CD4-positive, alpha-beta T cell treated with Interleukin-10 for 1 hour (primary cell): ENCODE measurements at places on chromosomes 4 and X.

GRCh38 chr4:186780291-186781031, 56.8 kb upstream of the FAT1 start:
- no peak for DNase-seq

DNA sequence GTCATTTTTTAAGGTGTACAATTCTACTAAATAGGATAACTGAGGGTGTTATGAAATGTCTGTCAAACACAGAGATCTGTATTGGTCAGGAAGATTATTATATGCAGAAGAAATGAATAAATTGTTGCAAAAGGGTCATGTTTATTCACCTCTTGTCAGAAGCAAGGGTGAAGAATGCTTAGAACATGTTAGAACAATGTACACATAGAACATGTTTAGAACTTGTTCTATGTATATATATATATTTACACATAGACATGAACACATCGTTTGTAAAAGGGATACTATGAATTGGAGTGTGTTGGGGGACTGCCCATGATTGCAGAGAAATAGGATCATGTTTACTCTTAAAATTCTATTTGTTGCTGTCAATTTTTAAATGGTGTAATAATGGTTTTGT, 28.0 kb upstream of the TMEM150C start:
- no peak for DNase-seq

GRCh38 chr4:17347445-17347844, 164.4 kb downstream of the QDPR start:
- DNase-seq = peak; percentile 47

GRCh38 chrX:102654696-102655095, 3.4 kb downstream of the GPRASP1 start:
- DNase-seq = no peak

- no peak for DNase-seq
Measured at GRCh38 chrX:69815519-69815918, 199.6 kb downstream of the EDA start.

GRCh38 chr4:85815796-85816459, 341.0 kb downstream of the ARHGAP24 start:
- no peak for DNase-seq

DNA sequence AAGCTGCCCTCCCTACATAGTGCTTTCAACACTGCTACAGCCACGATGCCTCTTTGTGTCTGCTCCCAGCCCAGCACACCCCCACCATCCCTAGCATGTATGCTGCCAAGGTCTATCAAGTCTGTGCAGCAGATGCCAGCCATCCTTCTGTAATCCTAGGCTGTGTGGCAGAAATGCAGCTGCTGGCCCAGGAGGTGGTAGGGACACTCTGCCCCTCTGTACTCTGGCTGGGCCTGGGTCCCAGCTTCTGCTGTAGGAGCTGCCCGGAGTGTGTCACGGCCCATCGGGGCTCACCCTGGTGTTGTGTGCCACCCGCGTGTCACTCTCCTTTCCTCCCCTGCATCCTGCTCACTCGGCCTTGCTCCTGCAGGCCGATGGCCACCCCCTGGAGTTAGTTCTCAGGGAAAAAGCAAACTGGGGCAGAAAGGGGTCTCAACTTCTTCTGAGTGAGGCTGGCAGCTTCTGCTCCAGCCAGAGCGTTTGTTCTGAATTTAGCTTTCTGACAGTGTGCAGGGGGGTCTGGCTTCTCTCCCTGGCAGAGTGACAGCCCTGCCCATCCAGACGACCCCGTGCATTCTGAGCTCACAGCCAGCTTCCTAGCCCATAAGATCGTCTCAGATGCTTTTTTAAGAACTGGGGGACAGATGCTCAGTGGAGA, 22.7 kb downstream of the PSAPL1 start:
- DNase-seq = no peak

DNA sequence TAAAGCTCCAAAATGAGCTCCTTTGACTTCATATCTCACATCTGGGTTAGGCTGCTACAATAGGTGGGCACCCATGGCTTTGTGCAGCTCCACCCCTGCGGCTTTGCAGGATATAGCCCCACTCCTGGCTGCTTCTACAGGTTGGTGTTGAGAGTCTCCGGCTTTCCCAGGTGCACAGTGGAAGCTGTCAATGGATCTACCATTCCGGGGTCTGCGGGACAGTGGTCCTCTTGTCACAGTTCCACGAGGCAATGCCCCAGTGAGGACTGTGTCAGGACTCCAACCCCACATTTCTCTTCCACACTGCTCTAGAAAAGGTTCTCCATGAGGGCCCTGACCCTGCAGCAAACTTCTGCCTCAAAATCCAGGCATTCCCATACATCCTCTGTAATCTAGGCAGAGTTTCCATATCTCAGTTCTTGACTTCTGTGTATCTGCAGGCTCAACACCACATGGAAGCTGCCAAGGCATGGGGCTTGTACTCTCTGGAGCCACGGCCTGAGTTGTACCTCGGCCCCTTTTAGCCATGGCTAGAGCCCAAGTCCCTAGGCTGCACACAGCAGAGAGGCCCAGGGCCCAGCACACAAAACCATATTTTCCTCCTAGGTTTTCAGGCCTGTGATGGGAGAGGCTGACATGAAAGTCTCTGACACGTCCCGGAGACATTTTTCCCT, 342.8 kb downstream of the FAM47B start:
- DNase-seq = no peak

- DNase-seq = no peak
Measured at GRCh38 chrX:47232197-47232802, 509 bp upstream of the USP11 start.

- DNase-seq = no peak
Measured at GRCh38 chr4:26001413-26001812, 87.4 kb downstream of the SMIM20 start.

DNA sequence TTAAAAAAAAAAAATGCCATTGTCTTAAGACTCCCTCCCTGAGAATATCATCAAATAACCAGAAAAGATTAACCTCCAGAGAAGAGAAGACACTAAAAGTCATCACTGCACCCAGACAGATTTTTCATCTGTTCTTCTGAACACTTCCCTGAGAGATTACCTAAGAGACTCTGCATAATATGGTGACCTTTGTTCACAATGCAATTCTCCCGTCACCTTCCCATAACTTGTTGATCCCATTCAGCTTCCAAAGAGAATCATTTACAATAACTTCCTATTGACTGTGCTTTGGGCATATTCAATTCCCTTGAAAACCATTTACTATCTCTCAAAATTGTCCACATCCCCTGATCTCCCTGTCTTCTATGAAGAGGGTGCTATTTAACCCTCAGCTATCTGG, 85.1 kb upstream of the SMAD1 start:
- no peak for DNase-seq

DNA sequence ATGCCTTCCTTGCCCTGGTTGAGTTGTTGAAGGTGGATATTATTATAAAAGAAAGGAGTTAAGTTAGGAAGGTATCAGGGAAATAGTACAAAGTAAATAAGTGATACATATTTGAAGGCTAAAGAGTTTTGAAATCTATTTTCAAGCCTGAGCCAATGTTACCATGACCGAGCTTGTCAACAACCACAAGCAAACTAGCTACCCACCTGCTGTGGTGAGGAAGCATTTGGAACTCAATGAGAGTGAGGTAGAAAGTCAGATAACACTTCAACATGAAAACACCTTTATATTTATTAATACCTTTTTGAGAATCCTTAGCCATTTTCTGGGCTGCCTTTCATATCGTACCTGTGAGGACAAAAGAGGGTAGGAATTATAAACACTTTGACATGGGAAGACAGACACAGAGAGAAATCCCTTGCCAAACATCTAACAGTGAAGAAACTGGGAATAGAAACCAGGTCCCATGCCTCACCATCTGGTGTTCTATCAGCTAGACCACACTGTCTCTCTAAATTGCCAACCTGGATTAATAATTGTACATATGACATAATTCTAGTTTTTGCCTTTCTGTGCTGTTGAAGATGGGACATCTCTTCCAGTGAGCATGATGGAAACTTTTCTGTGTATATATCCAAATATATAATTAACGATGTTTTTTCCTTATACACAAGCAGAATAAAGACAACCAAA, 606.4 kb upstream of the NR3C2 start:
- DNase-seq = no peak

GRCh38 chr4:77010841-77011354, 61.3 kb downstream of the SEPTIN11 start:
- no peak for DNase-seq

DNA sequence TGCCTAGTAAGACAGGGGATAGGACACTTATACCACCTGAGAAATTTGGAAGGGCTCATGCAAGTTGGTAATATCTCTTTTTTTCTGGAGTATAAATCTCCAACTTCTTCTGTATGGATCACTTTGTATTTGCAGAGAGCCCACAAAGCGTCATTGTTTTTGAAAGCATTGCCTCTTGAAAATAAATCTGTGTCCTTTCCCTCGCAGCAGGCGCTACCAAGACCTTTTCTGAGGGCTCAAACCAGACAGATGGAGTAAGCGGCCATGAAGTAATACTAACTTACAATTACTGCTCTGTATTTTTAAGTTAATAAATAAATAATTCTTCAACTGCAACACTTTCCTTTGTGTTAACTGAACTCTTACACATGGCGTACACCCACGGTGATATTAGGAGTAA, 56.0 kb upstream of the FBXW7 start:
- DNase-seq = no peak

DNA sequence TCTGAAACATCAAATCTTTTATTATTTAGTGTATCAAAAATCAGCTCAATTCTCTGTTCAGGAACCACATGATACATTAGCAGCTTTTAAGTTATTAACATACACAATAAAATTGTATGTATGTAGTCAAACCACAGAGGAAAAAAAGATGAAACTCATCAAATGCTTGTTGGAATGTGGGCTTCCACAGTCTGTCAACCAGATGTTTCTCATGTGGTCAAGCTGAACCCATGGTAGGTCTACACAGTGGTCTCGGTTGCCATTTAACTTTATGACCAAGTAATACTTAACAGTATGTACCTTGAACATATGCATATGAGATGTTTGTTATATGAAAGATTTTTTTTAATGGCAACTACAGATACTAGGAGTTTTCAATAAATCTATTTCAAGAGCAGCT, 427.8 kb downstream of the IL15 start:
- no peak for DNase-seq

DNA sequence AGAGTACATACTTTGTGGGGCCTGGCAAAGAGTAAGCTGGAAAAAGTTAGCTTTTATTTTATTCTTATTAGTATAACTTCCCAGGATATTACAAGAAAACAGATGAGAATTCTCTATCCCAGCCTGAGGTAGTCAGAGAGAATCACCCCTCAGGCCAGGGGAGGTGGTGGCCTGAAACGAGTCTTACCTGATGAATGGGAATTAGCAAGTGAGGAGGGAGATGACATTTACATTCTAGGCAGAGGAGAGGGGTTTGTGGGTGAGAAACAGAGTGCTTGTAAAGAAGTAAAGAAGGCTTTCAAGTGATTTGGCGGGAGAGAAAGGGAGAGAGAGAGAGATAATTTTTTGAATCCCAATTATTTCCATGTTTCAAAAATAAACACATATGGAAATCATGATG, 39.3 kb upstream of the PDK3 start:
- DNase-seq = no peak

DNA sequence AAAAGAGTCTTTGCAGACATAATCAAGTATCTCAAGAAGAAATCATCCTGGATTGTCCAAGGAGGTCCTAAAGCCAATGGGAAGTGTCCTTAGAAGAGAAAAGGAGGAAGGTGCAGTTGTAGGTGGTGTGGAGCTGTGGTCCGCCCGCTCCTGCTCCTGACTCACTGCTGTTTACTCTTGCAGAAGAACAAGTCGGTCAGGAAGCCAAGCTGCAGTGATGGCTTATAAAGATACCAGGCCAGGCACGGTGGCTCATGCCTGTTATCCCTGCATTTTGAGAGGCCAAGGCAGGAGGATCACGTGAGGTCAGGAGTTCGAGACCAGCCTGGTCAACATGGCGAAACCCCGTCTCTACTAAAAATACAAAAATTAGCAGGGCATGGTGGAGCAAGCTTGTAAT, 66.4 kb upstream of the ATP6AP2 start:
- DNase-seq = no peak

DNA sequence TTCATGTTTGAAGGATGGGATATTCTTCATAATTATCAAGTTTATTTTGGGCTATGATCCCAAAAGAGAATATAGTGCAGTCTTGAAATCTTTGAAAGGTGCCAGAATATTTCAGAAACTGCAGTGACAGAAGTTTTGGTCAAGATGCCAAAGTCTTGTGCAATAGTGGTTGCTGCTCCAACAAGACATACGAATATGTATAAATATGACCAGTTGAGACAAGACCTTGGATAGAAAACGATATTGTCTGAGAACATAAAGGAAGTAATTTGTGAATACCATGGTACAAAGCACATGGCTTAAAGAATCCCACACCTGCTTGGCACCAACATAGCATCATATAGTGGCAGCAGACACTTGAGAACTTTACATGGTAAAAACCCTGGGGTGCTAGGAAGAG, 48.6 kb upstream of the AMELX start:
- DNase-seq = no peak

DNA sequence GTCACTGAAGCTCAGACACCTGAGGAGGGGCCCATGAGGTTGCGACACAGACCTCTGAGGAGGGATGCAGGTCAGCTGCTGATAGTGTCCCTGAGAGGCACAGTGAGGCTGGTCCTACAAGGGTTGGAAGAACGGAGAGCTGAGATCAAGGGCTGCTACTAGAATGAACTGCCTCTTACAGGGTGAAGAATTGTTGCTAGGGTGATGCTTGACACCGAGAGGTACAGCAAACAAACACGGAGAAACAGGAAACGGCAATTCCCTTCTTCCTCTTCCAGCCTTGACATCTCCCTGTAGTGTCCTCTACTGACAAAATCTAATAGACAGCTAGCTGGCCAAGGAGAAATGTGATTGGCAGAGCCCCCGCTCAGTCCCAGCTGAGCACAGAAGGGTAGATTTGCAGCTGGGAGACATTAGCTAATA, 11.8 kb upstream of the HPGDS start:
- no peak for DNase-seq

GRCh38 chr4:69156913-69157312, 57.6 kb downstream of the UGT2B11 start:
- no peak for DNase-seq
